Astrocyte of the spinal cord (primary cell): ENCODE measurements at places on chromosomes 3 and 15.

DNA sequence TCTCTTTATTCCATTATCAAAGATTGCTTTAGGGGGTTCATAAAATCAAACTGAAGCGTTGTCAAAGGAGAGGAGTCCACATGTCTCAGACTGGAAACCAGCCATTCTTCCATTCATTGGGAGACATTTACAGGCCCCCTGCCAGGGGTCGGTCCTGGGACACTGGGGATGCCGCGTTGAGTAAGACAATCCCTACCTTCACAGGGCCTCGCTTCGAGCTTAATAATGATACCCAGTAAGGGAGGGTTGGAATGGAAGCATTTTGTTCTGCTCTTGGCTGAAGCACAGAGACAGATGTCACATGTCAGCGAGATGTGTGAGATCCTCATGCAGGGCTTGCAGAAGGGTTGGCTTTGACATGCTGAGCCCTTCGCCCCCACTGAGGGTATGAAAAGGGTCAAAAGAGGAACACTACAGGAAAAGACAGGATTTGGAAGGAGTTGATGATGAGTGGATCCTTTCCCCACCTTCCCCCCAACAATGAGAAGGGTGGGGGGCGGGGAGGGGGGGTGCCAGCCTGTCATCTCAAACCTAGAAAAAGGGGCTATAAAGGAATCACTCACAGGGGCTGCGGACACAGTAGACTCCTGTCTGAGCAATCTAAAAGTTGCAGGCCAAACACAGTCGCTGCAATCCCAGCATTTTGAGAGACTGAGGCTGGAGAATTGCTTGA is 25.6 kb upstream of the ARL8B start:
- DNase-seq = peak; percentile 8

- DNase-seq = peak; percentile 74
Measured at GRCh38 chr15:49145651-49146609, 9.5 kb downstream of the COPS2 start.

DNA sequence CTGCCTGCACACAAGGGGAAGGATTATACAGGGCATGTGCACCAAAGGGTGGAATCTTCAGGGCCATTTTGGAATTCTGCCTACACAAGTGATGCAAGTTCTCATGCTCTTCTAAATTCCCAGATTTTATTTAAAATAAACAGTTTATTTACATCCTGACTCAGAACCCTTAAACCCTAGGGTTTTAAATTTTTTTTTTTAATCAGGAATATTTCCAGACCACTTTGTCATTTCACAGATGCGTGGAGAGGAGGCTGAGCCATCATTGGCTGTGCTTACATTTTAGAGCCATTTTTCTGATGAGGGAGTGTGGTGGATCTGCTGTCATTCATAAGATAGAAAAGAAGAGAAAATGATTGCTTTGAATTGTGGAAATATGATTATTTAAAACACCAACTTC is 65.2 kb upstream of the MNS1 start:
- no peak for DNase-seq

DNA sequence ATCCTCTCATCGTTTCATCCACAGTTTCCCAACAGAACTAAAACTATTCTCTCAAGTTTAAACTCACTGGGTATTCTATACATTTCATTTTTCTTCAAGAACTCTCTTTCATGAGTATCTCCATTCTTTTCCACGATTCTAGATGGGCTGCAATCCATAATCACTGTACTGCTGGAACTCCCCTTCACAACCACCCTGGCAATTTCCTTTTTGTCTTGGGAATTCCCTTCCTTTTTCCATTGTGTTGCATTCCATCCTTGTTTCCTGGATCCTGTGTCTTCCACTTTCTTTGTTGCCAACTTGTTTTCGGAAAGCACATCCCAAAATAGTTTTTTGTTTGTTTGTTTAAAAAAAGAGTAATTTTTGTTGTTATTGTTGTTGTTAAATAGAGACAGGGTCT is 67.0 kb upstream of the FBN1 start:
- no peak for DNase-seq
